Activated T-helper 1 cell treated with anti-CD3 and anti-CD28 coated beads, Interleukin-12 subunit alpha, Interleukin-12 subunit beta, Interleukin-2, Interleukin-4 antibody, amounts not matched to agents 30 ng/mL and 10 ng/mL and 1 ng/mL, durations not matched to agents 14 hours and 24 hours and 36 hours (primary cell): ENCODE measurements at places on chromosomes 16 and 17.

GRCh38 chr17:80644536-80644935 lies 99.9 kb downstream of the RPTOR start:
- H3K4me1 ChIP-seq = peaks cover 77% of the 10 kb centered on the region
- H3K4me3 ChIP-seq = peak overlapping the region; percentile 42
- H3K27me3 ChIP-seq = no peaks in the 10 kb centered on the region
- H3K36me3 ChIP-seq = peaks cover 23% of the 10 kb centered on the region
- peak overlapping the region; percentile 37 for H3K27ac ChIP-seq
- no peak for DNase-seq

DNA sequence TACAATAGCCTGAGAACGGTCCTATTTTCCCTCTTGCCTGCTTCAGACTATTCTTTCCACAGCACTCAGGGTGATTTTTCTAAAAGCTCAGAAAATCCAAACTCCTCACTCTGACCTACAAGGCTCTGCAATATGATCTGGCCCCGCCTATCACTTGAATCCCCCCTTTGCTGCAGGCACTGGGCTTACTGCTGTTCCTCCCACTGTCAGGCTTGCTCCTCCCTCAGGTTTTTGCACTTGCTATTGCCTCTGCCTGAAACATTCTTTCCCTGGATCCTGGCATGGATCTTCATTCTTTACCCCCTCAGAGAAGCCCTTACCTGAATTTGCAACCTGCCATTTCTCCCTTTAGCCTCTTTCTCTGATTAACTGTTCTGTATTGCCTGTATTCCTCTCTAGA lies 52.3 kb downstream of the RPGRIP1L start:
- H3K4me1 ChIP-seq = no peaks in the 10 kb centered on the region
- no peak for DNase-seq
- H3K27me3 ChIP-seq = no peaks in the 10 kb centered on the region

GRCh38 chr17:17416400-17417360 lies 60.1 kb upstream of the MED9 start:
- peak; percentile 5 for DNase-seq
- H3K4me3 ChIP-seq = no peak overlapping the region
- H3K27ac ChIP-seq = no peak overlapping the region
- no peaks in the 10 kb centered on the region for H3K27me3 ChIP-seq
- H3K4me1 ChIP-seq = peaks cover 21% of the 10 kb centered on the region
- no peaks in the 10 kb centered on the region for H3K36me3 ChIP-seq

GRCh38 chr16:49464877-49465504 lies 91.4 kb downstream of the C16orf78 start:
- DNase-seq = no peak
- H3K4me3 ChIP-seq = no peak overlapping the region
- no peaks in the 10 kb centered on the region for H3K36me3 ChIP-seq
- H3K27ac ChIP-seq = no peak overlapping the region
- peaks cover 30% of the 10 kb centered on the region for H3K4me1 ChIP-seq

- peaks cover 8% of the 10 kb centered on the region for H3K36me3 ChIP-seq
- H3K4me3 ChIP-seq = peak within 1 kb of the TSS; percentile 97
- H3K4me1 ChIP-seq = peaks cover 22% of the 10 kb centered on the region
- H3K27ac ChIP-seq = peak within 1 kb of the TSS; percentile 96
Observed at GRCh38 chr16:89507834-89508590, at the start of gene SPG7. TSS of gene SPG7 (plus strand) at chr16:89508403. CDS start at chr16:89508418, 15 bp downstream.

GRCh38 chr16:55179852-55180585 lies 144.0 kb upstream of the IRX6 start:
- H3K4me1 ChIP-seq = no peaks in the 10 kb centered on the region
- no peak overlapping the region for H3K27ac ChIP-seq
- no peak overlapping the region for H3K4me3 ChIP-seq
- no peak for DNase-seq
- H3K36me3 ChIP-seq = no peaks in the 10 kb centered on the region
- no peaks in the 10 kb centered on the region for H3K27me3 ChIP-seq

- peaks cover 65% of the 10 kb centered on the region for H3K27me3 ChIP-seq
- DNase-seq = peak; percentile 67
- peaks cover 2% of the 10 kb centered on the region for H3K36me3 ChIP-seq
- H3K4me3 ChIP-seq = no peak overlapping the region
- no peaks in the 10 kb centered on the region for H3K4me1 ChIP-seq
- no peak overlapping the region for H3K27ac ChIP-seq
Observed at GRCh38 chr17:74671031-74671771, 41.5 kb downstream of the CD300LF start.

DNA sequence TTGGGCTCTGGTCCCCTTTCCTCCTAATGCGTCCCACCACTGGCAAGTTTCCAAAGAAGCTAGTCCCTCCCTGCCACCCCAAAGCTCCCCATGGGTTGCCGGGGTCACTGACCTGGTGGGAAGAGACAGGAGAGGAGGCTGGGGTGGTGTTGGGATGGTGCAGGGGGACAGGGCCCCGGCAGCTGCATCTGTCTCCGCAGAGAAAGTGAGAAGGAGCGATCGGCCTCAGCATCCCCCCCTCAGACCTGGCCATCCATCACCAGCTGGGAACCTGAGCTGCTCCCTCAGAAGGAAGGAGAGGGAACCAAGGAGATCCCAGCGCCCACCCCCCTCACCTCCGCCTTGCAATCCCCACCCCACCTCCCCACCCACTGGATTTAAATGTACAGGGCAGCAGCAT lies 3.3 kb downstream of the ETV4 start:
- H3K4me3 ChIP-seq = no peak overlapping the region
- H3K27ac ChIP-seq = no peak overlapping the region
- DNase-seq = no peak
- H3K36me3 ChIP-seq = peaks cover 2% of the 10 kb centered on the region

DNA sequence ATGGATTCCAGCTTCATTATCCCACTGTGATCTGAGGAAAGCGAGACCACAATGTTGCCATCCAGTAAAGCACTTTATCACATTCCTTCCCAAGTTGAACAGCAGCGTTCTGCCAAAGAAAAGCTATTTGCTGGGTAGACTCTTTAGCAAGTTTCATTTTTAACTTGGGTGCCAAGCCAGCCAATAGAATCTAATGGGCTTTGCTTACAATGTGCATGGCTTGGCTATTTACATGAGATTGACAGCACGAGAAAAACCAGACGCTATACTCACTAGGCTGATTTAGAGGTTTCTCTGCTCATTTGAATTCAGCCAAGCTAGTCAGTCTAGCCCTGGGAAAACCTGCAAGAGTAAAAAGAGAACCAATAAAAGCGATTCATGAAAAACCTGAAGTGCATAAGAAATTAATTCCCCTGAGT lies 108.9 kb downstream of the CDH13 start:
- no peak for DNase-seq
- no peaks in the 10 kb centered on the region for H3K4me1 ChIP-seq
- no peak overlapping the region for H3K27ac ChIP-seq
- H3K4me3 ChIP-seq = no peak overlapping the region
- no peaks in the 10 kb centered on the region for H3K36me3 ChIP-seq

- peaks cover 21% of the 10 kb centered on the region for H3K27me3 ChIP-seq
- H3K36me3 ChIP-seq = no peaks in the 10 kb centered on the region
- H3K4me1 ChIP-seq = peaks cover 38% of the 10 kb centered on the region
- peak; percentile 18 for DNase-seq
Observed at GRCh38 chr16:85888405-85889331, 10.3 kb upstream of the IRF8 start.

DNA sequence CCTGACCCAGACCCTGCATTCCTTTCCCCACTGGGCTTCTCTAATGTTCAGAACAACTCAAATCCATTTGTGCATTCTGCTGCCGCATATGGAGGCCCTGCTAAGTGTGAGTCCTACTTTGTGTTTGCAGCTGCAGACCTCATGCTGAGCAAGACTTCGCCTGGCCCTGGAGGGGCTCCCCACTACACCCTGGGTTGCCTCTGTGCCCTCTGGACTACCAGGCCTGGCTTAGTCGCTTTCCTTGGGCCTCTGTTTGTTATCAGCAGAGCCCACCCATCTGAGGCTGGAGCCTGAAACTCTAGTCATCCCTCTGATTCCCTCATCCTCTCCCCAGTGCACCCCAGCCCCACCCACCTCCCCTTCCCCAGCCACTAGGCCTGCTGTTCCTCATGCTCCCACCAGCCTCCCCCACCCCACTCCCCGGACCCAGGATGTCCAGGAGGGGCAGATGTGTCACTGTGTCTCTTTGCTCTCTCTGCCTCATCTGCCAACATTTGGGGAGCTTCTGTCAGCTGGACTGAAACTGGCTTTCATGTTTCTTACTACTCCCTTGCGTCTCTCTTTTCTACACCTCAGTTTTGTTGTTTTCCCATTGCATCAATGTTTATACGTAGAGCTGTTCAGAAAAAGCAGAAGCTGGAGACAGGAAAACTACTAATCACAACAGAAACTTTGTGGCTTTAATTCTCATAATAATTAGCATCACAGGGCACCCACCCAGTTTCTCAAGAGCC lies 17.9 kb upstream of the CD300E start:
- peaks cover 16% of the 10 kb centered on the region for H3K4me1 ChIP-seq
- no peaks in the 10 kb centered on the region for H3K36me3 ChIP-seq
- H3K27me3 ChIP-seq = peaks cover 76% of the 10 kb centered on the region
- DNase-seq = no peak
- no peak overlapping the region for H3K4me3 ChIP-seq

DNA sequence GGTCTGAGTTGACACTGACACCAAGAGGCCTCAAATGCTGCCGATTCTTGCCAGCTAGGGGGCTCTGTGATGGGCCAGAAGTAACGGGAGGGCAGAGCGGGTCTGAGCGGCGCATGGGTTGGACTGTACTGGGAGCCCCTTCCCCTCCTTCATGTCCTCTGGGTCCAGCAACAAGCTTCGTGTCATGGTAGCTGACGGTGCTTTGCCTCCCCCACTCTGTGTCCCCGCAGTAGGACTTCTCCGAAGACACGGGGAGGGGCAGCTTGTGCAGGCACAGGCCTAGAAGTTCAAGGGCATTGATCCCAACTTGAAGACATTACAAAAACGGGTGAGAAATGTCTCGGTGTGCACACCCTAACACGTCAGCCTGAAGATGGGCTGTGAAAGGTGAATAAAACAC lies 39.8 kb upstream of the DNAH17 start:
- H3K27ac ChIP-seq = no peak overlapping the region
- H3K4me3 ChIP-seq = no peak overlapping the region
- DNase-seq = no peak
- no peaks in the 10 kb centered on the region for H3K27me3 ChIP-seq
- no peaks in the 10 kb centered on the region for H3K36me3 ChIP-seq

DNA sequence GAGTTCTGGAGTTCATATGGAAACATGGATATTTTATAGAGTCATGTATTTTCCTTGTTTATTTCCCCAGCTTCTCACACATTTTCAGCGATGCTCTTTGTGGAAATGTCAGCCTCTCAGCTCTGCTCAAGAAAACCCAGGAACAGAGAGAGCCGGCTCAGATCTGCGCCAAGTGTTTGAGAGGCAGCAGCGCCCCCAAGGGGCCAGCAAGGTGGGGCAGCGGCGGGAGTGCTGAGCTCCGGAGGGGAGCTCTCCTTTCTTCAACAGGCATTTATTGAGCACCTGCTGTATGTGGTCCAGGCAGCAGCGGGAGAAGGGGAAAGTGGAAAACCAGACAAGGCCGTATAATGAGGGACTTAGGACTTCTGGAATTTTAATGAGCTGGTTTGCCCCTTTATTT lies 421.1 kb upstream of the C16orf82 start:
- peaks cover 2% of the 10 kb centered on the region for H3K27me3 ChIP-seq
- DNase-seq = peak; percentile 57
- peaks cover 59% of the 10 kb centered on the region for H3K4me1 ChIP-seq
- peaks cover 18% of the 10 kb centered on the region for H3K36me3 ChIP-seq

DNA sequence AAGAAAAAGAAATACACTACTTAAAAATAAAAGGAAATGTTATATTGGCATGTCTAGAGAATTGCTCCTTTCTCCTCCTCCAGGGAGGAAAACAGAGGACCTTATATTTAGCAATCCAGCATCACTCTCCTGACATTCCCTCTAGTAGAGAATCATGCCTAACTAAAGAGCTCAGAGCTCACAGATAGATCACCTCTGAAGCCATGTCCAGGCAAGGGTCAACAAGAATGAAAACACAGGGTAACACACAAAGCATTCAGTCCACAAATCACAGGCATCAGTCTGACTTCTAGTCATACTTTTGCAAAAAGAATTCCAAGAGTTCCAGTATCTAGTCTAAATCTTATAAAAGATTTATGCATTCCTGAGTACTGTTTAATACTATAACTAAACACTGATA lies 4.4 kb upstream of the HASPIN start:
- H3K36me3 ChIP-seq = peaks cover 77% of the 10 kb centered on the region
- no peaks in the 10 kb centered on the region for H3K27me3 ChIP-seq
- peak overlapping the region; percentile 67 for H3K4me3 ChIP-seq
- peak overlapping the region; percentile 40 for H3K27ac ChIP-seq
- no peak for DNase-seq

DNA sequence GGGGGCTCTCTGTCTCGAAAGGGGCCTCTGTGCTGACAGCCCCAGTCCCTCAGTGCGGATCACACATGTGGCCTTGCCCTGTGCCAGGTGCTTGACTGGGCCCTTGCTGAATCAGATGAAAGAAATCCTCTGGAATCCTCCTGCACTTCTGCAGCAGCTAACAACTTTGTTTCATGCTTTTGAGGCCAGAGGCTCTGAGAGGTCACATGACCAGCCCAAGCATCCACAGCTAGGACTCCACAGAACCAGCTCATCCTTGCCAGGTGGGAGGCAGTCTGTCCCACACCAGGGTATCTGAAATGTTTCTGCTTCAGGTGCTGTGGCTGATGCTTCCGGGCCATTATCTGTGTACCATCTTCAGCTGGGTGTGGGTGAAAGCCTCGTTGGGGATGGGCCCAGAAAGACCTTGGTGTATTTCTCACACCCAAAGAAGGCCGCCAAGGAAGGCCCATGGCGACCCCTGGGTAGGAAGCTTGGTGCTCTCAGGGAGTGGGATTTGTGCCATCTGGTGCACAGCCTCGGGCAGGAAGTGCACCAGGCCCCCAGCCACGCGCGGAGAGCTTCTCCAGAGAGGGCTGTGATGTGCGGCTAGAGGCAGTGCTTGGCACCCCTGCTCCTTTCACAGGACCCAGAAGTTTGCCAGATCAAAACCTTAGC lies 143.8 kb downstream of the CLEC16A start:
- no peaks in the 10 kb centered on the region for H3K27me3 ChIP-seq
- H3K27ac ChIP-seq = peak overlapping the region; percentile 74
- peaks cover 73% of the 10 kb centered on the region for H3K4me1 ChIP-seq
- peaks cover 20% of the 10 kb centered on the region for H3K36me3 ChIP-seq

GRCh38 chr17:39609416-39610025 lies 1.8 kb upstream of the NEUROD2 start:
- H3K4me3 ChIP-seq = no peak overlapping the region
- no peaks in the 10 kb centered on the region for H3K4me1 ChIP-seq
- no peaks in the 10 kb centered on the region for H3K36me3 ChIP-seq
- H3K27ac ChIP-seq = no peak overlapping the region

GRCh38 chr16:10080051-10080772 lies 102.0 kb downstream of the GRIN2A start:
- H3K27ac ChIP-seq = no peak overlapping the region
- no peak overlapping the region for H3K4me3 ChIP-seq
- DNase-seq = no peak
- H3K36me3 ChIP-seq = no peaks in the 10 kb centered on the region

GRCh38 chr17:57034807-57035754 lies 50.0 kb upstream of the AKAP1 start:
- H3K4me1 ChIP-seq = no peaks in the 10 kb centered on the region
- H3K27me3 ChIP-seq = peaks cover 36% of the 10 kb centered on the region
- H3K27ac ChIP-seq = no peak overlapping the region
- H3K36me3 ChIP-seq = no peaks in the 10 kb centered on the region
- H3K4me3 ChIP-seq = no peak overlapping the region

GRCh38 chr17:72702136-72702735 lies 390.3 kb downstream of the SLC39A11 start:
- H3K4me3 ChIP-seq = no peak overlapping the region
- H3K36me3 ChIP-seq = peaks cover 10% of the 10 kb centered on the region
- H3K27me3 ChIP-seq = no peaks in the 10 kb centered on the region
- peaks cover 37% of the 10 kb centered on the region for H3K4me1 ChIP-seq

- peaks cover 10% of the 10 kb centered on the region for H3K4me1 ChIP-seq
- peaks cover 3% of the 10 kb centered on the region for H3K36me3 ChIP-seq
- H3K4me3 ChIP-seq = no peak overlapping the region
- DNase-seq = no peak
- no peak overlapping the region for H3K27ac ChIP-seq
Observed at GRCh38 chr16:81589975-81590650, 145.5 kb downstream of the CMIP start.
